T1000 (cell line): ENCODE measurements at places on chromosomes 6 and 20.

DNA sequence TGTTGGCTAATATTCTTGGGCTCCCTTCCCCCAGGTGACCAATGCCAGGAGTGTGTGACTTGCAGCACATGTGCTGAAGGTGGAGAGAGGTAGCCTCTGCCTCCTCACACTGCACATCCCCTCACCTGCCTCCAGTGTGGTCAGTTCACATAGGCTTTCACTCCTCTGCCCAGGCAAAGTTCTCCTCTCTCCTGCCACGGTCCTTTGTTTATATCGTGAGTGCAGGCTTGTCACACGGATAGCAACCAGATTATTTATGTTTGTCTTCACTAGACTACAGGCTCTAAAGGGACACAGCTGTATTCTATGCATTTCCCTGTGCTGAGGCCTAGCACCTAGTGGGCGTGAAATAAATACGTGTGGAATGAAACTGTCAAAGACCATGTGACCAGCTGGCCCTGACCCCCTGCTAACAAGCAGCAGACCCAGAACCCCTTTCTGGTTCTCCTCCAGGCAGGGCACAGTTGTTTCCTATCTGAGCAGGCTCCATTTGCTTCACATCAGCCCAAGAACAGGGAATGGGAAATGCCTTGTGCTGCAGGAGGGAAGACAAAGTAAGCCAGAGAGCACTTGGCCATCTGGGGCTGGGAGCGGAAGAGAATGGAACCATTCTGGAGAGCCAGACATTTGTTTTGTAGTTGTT lies 42.3 kb downstream of the UNC5CL start:
- no peak for DNase-seq

GRCh38 chr6:72721346-72721745 lies 99.5 kb downstream of the KCNQ5 start:
- DNase-seq = no peak

DNA sequence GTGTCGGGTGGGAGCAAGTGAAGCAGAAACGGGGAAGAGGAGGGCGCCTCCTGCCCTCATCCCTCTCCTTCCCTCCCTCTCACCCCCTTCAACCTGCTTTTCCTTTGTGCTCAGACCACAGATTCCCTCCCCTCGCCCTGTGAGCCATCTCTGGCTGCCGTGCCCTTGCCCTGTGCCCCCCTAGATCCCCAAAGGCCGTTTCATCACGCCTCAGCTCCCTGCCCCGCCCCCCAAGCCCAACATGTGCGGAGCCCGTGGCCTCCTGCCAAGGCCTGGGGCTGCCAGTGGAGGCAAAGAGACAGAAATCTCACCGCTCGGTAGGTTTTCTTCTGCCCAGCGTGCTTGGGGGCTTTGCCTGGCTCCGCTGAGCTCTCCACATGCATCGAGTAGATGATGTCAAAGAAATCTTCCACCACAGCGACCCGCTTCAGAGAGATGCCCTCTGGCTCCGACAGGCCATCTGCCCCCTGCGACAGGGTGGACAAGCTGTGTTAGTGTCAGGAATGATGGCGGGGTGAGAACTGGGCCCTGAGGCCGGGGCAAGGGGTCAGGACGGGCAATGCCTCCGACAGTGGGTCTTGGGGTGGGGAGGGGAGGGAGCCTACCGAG lies 57.6 kb downstream of the NOL4L start:
- no peak for DNase-seq

DNA sequence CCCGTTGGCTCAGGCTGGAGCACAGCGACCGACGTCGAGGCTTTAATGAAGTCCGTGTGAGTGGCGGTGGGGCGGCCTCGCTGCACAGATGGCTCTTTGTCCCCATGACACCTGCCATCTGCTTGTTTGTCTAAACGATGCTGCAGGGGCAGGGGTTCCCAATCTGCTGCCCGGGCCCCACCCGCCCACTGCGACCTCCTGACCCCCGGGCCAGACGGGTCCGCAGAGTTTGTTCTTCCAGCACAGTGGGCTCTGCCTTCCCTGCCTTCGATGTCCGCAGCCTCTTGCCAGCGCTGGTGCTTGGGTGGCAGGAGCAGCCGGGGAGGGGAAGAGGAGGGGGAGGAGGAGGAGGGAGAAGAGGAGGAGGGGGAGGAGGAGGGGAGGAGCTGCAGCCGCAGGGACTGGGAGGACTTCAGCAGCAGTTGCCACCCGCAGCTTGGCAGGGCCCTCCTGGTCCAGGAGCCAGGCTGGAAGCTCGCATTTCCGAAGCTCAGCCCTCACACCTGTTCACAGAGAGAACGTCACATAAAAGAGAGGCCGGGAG lies 210.0 kb downstream of the DLL1 start:
- no peak for DNase-seq

DNA sequence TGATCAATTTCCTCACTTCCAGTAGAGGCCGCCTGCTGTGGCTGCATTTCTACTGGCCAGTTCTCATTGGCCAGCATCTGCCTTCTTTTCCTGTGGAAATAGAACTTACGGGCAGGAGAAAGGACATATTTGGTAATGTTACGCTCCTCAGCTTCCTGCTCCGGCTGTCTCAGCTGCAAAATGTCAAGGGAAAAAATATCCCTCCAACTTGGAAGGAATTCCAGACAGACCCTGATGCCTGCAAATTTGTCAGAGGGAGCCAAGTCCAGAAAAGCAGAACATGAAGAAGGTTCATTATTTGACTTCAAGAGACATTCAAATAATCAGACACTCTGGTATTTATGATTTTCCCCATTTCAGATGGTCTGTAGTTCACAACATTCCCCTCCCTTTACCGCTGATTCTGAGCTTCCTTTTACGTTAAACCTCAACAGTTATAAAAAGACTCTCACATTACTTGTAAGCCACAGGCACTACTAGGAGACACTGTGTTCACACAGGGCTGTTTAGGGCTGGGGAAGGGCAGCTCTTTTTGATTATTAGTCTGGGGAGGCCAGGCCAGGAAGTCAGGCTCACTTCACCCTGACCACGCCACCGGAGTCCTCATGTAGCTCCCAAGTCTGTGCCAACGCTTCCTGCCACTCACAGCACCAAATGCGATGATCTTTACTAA lies 179.6 kb upstream of the CCN2 start:
- no peak for DNase-seq

DNA sequence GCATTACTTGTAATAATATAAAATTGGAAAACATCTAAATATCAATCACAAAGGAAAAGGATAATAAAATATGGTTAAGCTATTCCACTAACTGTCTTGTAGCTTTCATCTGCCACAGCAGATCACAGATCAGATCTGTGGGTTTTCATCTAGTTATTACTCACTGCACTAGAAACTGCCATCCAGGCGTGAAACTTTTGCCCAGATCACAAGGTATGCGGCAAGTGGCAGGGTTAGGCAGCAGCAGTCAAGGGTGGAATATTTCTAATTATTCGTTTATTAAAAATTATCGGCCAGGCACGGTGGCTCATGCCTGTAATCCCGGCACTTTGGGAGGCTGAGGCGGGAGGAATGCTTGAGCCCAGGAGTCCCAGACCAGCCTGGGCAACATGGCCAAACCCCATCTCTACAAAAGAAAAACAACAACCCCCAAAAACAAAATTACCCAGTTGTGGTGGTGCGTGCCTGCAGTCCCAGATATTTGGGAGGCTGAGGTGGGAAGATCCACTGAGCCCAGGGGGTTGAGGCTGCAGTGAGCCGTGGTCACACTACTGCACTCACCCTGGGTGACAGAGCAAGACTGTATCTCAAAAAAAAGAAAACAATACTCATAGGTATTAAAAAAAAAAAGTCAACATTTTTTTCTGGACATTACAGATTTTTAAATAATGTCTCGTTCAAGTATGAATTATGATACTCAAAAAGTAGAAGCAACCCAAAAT lies 32.1 kb downstream of the BEND3 start:
- no peak for DNase-seq

GRCh38 chr6:28794175-28795002 lies 129.4 kb downstream of the TRIM27 start:
- no peak for DNase-seq

DNA sequence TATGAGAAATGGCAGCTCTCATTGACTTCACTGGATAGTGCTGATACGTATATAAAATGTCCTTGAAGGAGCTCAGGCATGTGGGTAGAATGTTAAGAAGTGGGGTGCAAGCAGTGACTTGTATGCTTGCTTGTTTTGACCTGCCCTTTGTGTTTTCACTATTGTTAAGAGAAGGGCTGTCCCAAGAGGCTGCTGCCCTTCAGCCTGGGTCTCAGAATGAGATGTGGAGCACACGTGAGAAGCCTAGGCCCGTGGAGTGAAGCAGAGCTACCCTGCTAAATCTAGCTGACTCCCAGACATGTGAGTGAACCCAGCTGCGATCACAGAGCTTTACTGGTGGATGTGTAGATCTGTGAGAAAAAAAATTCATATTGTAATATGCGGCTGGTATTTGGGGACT lies 305.3 kb upstream of the RGS17 start:
- no peak for DNase-seq

DNA sequence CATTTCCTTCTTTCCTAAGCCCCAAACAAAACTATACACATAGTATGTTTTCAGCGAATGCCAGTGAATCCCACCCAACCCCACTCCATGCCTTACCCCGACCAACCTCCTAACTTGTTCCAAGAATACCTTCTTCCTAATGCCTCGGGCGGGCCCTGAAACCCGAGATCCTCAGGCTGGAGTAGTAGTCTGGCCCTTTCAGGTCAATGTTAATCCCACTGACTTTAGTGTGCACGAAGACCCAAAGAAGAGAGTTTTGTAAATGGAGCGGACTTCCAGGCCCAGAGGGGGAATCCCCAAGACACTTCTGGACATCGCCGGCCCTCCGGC lies 394 bp downstream of the YIPF3 start:
- DNase-seq = no peak

DNA sequence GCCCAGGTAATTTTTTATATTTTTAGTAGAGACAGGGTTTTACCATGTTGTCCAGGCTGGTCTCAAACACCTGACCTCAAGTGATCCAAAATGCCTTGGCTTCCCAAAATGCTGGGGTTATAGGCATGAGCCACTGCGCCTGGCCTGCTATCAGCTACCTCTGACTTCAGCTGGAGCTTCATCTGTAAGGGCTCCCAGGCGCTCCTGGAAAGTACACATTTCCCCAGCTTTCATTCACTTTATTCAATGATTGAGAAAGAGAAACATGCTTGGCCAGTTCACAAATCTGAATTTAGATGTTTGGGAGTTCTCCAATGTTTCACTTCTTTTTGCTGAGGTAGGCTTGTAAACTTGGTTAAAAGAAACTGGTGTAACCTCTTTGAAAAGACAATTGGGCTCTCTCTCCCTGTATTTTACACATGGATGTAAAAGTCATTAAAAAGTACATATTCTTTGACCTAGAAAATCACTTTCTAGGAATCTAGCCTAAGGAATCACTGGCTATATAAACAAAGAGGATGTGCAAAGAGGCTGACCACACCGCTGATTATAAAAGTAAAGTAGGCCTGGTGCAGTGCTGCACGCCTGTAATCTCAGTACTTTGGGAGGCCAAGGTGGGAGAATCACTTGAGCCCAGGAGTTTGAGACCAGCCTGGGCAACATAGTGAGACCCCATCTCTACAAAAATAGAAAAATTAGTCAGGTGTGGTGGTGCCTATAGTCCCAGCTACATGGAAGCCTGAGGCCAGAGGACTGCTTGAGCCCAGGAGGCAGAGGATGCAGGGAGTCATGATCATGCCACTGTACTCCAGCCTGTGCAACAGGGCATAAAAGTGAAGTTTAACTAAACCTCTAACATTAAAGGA lies 128.9 kb downstream of the BACH2 start:
- no peak for DNase-seq

- DNase-seq = peak; percentile 50
Observed at GRCh38 chr6:82589509-82590206, 226.0 kb downstream of the TPBG start.

DNA sequence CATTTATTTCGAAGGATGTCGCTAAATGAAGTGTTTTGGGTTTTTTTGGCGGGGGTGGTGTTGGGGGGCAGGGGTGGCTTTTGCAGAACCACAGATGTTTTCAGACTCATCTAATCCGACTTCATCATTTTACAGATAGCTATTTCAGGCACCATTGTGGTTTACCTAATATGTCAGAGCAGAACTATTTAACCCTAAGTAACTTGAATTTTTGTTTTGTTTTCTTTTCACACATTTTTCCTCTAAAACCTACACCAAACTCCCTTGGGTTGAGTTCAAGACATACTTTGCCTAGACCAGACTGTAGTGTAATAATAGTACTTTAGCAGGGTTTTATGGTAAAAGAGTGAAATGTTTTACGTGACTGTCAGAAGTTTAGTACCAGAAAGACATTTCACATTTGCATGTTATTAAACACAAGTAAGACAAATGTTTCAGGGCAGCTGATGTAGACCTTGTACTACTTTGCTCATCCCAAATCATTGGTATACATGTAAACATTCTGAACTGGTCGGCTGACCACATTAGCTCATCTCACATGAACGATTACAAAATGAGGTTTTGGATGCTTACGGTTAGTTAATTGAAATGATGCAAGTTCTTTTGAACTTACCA lies 37.7 kb downstream of the MAP3K4 start:
- DNase-seq = no peak

DNA sequence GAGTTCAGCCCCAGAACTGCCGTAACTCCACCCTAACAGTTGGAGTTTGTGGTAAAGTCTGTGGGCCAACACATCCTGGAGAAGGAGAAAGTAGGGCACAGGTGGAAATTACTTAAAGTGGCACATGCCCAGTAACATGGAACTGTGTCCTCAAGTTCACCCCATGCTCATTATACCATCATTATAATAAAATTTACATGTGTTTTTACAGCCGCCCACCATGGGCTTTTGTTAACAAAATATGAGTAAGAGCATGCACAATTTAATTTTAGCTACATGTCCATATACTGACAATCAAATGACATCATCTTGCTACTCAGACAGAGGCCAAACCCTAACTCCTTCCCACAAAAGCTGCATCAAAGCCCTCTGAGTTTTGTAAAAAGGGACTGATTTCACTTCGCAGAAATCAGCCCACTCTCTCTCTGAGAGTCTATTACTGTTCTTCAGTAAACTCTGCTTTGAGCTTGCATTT lies 17.3 kb upstream of the ELOVL4 start:
- no peak for DNase-seq

GRCh38 chr20:43584448-43585136 lies 6.1 kb upstream of the IFT52 start:
- no peak for DNase-seq

DNA sequence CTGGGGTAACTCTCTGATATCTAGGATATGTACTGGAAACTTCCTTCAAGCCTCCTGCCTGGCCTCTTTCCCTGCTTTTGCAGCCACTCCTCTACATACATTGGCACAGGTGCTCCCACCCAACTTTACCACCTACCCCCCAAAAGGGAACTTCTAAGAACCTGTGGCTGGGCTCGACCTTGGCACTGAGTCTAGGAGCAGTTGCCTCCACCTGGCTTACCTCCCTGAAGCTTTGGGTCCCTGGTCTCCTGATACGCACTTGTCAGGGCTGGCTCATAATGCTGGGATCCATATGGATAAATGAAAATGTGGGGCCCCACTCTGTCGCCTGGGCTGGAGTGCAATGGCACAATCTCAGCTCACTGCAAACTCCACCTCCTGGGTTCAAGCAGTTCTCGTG lies 56.2 kb downstream of the SSR1 start:
- DNase-seq = no peak

- no peak for DNase-seq
Observed at GRCh38 chr6:152973916-152974315, 8.9 kb downstream of the FBXO5 start.

- DNase-seq = no peak
Observed at GRCh38 chr6:1298768-1299167, 13.1 kb upstream of the FOXQ1 start.

- DNase-seq = no peak
Observed at GRCh38 chr6:142856624-142857232, 88.2 kb downstream of the HIVEP2 start.

- no peak for DNase-seq
Observed at GRCh38 chr6:150966786-150967185, 101.3 kb downstream of the MTHFD1L start.
